ENCODE measurements at places on chromosomes 6 and 20. TPM values are rescaled to one million over a fixed set of nuclear protein-coding genes. Genes with fewer than 3 reads are reported as not detected.

The INSM1 gene
- polyA plus RNA-seq = 0.01 TPM

The GPX5 gene
- polyA plus RNA-seq = not detected

The ZNF322 gene
- polyA plus RNA-seq = 4.0 TPM

The CTAGE9 gene
- polyA plus RNA-seq = not detected

The FERMT1 gene
- 0.03 TPM for polyA plus RNA-seq

The CEP57L1 gene
- 17.4 TPM for polyA plus RNA-seq

The SOBP gene
- 9.7 TPM for polyA plus RNA-seq

The SLC17A4 gene
- polyA plus RNA-seq = not detected

The TCEA2 gene
- polyA plus RNA-seq = 54.9 TPM

The COL19A1 gene
- polyA plus RNA-seq = 0.59 TPM

The PRL gene
- polyA plus RNA-seq = not detected

The PSMB8 gene
- 40.2 TPM for polyA plus RNA-seq

The ARMC2 gene
- polyA plus RNA-seq = 4.4 TPM

The PABPC1L gene
- 14.3 TPM for polyA plus RNA-seq

The ENPP3 gene
- 0.09 TPM for polyA plus RNA-seq

The GJA10 gene
- not detected for polyA plus RNA-seq

The FILIP1 gene
- polyA plus RNA-seq = 16.8 TPM

The CNPY3 gene
- 15.4 TPM for polyA plus RNA-seq

The RWDD2A gene
- polyA plus RNA-seq = 2.5 TPM

The RAMACL gene
- 0.20 TPM for polyA plus RNA-seq

The XKR7 gene
- polyA plus RNA-seq = not detected

The CGA gene
- not detected for polyA plus RNA-seq

The PAX1 gene
- not detected for polyA plus RNA-seq

The TTK gene
- polyA plus RNA-seq = 0.15 TPM

The HSPA1L gene
- 1.4 TPM for polyA plus RNA-seq

The PAK5 gene
- polyA plus RNA-seq = not detected

The ECT2L gene
- 0.28 TPM for polyA plus RNA-seq

The KCNK16 gene
- not detected for polyA plus RNA-seq

The ATP9A gene
- polyA plus RNA-seq = 3.4 TPM

The SYNGAP1 gene
- polyA plus RNA-seq = 3.1 TPM

The POU5F1 gene
- 1.3 TPM for polyA plus RNA-seq

The ZBTB22 gene
- polyA plus RNA-seq = 4.7 TPM

The DEFB132 gene
- not detected for polyA plus RNA-seq

The TRIM31 gene
- polyA plus RNA-seq = not detected

The SPEF1 gene
- polyA plus RNA-seq = 0.29 TPM

The BPI gene
- polyA plus RNA-seq = 0.01 TPM

The ADA gene
- 18.3 TPM for polyA plus RNA-seq

The CYP39A1 gene
- 2.9 TPM for polyA plus RNA-seq

The CTSZ gene
- polyA plus RNA-seq = 135 TPM

The TREM1 gene
- polyA plus RNA-seq = 12.4 TPM

The MUC22 gene
- polyA plus RNA-seq = under 0.01 TPM

The NDUFAF5 gene
- 42.0 TPM for polyA plus RNA-seq

The DYNLT2 gene
- polyA plus RNA-seq = 3.4 TPM

The TMEM244 gene
- polyA plus RNA-seq = not detected

The BPIFB1 gene
- polyA plus RNA-seq = 0.03 TPM

The CLPSL2 gene
- not detected for polyA plus RNA-seq

The ZSCAN23 gene
- 0.26 TPM for polyA plus RNA-seq

The ASIP gene
- 1.6 TPM for polyA plus RNA-seq
